Smooth muscle cell of the coronary artery (primary cell): ENCODE measurements at places on chromosomes 11 and 22. TPM values are rescaled to one million over a fixed set of nuclear protein-coding genes. Genes with fewer than 3 reads are reported as not detected.

The CYP2D6 gene
- total RNA-seq: 0.12 and 0.15 TPM in 2 replicates

The KRTAP5-4 gene
- not detected in 2 replicates for total RNA-seq

The ZC3H12C gene
- 7.3 and 11.3 TPM in 2 replicates for total RNA-seq

The SCGB1C1 gene
- not detected in 2 replicates for total RNA-seq

The YAP1 gene
- 85.3 and 168 TPM in 2 replicates for total RNA-seq
